Stimulated activated CD4-positive, alpha-beta T cell treated with anti-CD3 and anti-CD28 coated beads, Interleukin-1b, Interleukin-23, amount 100 ng/mL, for 24 hours (primary cell): ENCODE measurements at places on chromosomes 3 and 15.

- DNase-seq = no peak
Observed at GRCh38 chr15:38128341-38128781, 124.3 kb upstream of the SPRED1 start.

GRCh38 chr15:82105451-82106215 lies 59.8 kb upstream of the MEX3B start:
- no peak for DNase-seq

DNA sequence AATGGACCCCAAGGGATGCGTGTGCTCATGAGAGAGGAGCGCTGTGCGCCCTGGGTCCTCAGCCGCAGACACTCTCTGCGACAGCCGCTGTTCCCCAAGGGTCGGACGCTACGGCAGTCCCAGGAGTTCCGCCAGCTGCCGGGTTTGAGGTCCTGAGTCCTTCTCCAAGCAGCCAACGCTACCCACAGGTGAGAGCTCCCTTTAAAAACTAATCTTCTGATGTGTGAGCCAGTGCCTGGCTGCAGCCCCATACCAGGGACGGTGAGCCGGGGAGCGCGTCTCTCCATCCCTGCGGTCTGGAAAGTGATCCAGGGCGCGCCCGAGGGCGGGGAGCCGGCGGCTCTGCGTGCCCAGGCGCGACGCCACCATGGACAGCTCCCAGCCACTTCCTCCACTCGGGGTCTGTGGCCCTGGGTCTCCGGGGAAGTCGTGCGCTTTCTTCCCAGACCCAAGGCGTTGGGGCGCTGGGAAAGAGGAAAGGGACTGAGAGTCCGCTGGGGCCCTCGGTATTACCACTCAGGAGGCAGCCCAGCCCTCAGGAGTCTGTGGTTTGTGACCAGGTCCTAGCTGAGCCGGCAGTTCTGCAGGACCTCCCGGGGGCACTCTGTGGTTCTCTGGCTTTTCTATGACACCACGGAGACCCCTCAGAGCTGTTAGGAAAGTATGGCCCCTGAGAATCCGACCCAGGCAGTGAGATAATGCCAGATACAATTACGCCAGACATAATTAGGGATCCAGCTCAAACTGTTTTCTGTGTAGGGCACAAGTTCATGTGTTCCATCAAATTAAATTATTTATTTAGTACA lies 1.4 kb downstream of the CEMIP start:
- no peak for DNase-seq

DNA sequence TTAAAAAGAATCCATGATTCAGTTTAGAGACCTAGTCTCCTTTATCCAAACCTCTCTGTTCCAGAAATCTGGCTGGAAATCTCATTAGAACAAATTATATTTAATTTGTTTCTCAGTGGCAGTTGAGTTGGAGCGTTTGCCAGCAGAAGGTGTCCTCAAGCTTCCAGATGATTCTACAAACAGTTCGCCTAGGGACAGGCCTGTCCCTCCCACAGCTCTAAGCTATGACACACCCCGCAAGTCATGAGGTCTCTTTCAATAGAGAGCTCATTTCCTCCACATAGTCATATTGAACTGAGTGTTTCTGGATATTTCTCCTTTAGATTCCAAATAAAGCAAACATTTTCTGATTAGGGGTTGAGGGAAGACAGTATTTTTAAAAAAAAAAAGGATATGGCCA lies 230.3 kb downstream of the ATP8B4 start:
- DNase-seq = no peak

- DNase-seq = no peak
Observed at GRCh38 chr15:63323798-63324563, 46.6 kb downstream of the APH1B start.

GRCh38 chr3:64686446-64686908 lies 1.3 kb downstream of the ADAMTS9 start:
- DNase-seq = no peak

GRCh38 chr3:151443583-151443982 lies 17.3 kb downstream of the IGSF10 start:
- no peak for DNase-seq

DNA sequence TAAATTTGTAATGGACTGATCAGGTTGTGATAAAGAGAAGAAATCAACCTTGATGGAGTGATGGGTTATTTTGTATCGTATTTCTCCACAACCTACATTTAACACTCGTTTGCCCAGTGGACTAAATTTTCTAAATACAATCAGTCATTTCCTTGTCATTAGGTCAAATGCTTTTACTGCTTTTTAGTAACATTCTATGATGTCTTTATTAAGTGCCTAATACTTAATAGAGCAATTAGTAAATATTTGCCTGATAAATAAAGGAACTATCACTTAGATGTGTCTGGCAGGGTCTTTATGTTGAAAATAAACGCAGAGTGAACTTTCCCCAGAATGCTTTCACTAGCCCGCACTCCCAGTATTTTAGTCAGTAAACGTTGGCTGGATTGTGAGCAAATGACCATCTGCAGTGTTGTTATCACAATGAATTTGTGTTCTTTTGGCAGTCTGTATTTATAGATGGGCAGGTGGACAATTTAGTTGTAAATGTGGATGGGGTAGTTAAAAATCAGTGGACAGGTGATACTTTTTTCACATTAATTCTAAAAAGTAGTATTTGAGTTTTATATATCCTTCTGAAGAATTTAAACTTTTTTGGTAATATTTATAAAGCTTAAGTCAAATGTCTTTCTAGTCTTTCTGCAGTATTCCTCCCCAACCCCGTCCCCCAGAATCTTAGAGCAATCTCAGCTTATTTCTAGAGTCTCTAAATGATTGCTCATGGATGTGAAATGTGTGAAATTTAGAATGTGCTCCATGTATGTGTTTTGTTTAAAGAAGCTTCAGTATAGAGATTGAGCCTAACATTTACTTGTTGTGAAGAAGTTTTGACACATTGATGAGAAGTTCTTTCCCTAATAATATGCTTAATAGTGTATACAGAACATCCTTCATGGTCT lies 4.9 kb downstream of the USP3 start:
- no peak for DNase-seq

- no peak for DNase-seq
Observed at GRCh38 chr3:155393316-155393715, 99.8 kb upstream of the STRIT1 start.

- DNase-seq = no peak
Observed at GRCh38 chr3:109375975-109376374, 38.6 kb upstream of the DPPA4 start.

- no peak for DNase-seq
Observed at GRCh38 chr3:6416049-6416661, 444.8 kb upstream of the GRM7 start.

- no peak for DNase-seq
Observed at GRCh38 chr3:117252208-117252607, 542.6 kb downstream of the TUSC7 start.

- no peak for DNase-seq
Observed at GRCh38 chr3:111936191-111936841, 42.5 kb upstream of the ABHD10 start.

- no peak for DNase-seq
Observed at GRCh38 chr3:159263750-159264553, 462.1 kb downstream of the MFSD1 start.

DNA sequence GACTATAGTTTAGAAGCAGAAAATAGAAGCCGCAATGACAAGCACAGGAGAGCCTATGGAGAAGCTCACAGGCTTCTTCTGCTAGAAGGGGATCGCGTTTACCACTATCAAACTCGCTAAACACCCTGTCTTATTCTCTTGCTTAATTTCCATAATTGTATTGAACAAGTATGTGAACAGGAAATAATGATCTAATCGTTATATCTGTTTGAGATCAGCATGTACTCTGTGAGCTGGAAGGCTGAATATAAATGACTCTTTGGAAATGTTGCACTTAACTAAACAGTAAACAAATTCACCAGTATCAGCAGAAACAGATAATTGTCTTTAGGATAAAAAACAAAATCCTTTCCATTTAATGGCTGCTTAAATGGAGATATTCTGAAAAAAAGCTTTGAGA lies 15.0 kb downstream of the NEK10 start:
- no peak for DNase-seq

DNA sequence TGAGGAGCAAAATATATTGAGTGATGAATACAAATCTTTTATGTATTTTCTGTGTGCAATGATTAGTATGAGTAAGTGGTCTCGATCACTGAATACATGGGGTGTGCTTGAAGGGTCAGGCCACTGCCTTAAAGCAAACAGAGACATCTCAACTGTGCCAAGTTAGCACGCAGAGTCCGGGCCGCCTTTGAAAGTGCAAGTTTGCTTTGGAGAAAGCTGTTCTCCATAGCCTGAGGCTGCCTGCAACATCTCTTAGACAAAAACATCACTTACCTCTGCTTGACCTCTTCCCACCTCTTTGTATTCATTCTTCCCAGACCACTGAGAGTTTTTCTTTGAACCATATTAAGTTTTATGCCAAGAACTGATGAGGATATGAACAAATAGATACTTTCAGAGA lies 267.0 kb downstream of the ZBTB20 start:
- DNase-seq = no peak

GRCh38 chr3:63613561-63613960 lies 38.9 kb upstream of the SNTN start:
- DNase-seq = no peak

DNA sequence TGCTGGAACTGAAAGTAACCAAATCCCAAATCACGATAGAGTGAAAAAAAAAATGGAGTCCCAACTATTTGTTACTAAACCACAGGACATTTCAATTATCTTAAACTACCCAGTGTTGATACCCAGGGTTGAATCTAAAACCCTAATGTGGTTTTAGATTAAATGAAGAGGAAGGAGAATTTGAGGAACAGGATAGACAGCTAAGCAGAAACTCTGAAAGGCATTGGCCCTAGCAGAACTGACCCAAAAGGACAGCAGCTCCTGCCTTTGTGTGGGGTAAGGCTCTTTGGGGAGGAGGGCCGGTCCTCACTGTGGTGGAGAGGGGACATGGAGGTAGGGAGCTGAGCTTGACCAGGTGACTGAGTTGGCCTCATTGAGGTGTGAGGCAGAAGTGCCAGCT lies 30.7 kb upstream of the SNRK start:
- DNase-seq = no peak

DNA sequence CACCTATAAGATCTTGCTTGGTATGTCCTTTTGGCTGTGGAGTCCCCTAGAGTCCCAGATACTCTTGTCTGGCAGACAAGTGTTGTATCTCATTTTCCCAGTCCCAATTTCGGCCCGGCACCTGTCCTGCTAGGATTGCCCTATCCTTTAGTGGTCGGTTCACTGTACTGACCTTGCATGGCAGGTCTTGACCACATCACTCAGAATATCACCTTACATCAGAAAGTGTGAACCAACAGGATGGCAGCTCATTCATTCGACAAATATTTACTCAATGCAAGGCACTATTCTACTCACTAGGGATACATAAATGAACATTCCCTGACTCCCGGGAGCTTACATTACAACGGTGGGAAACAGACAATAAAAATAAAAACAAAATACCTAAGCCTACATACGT lies 5.7 kb upstream of the CCDC80 start:
- no peak for DNase-seq

- DNase-seq = no peak
Observed at GRCh38 chr3:36381311-36381956, 1.1 kb downstream of the STAC start.

GRCh38 chr3:169666076-169666375 lies 2.5 kb upstream of the MECOM start:
- DNase-seq = no peak

DNA sequence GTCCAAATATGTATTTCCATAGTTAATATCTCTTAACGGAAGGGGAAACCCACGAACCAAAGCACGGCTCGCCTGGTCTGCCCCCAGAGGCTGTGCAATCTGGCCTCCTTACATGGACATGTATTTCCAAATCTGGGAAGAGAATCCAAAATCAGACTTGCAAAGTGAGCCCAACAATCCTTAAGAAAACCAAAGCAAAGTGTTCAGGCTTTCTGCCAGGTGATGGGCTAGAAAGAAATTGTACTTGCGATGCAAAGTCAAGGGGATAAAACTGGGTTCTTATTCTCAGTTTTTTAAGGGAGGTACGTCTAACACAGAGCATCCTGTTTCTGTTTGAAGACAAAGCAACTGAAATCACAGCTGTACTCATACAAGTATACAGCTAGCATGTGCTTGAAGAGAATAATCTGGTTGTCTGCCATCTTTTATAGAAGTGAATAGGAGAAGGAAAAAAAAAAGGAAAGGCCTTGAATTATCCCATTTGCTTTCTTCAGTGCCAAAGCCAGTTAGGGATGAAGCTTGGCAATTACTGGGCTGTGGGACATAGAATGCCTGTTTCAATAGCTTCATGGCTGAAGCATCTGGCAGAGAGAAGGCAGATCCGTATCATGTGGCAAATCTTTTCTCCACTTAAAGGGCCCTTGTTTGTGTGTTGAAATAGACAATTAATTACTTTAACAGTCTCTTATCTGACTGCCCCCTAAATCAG lies 48.4 kb downstream of the LRIG1 start:
- no peak for DNase-seq

DNA sequence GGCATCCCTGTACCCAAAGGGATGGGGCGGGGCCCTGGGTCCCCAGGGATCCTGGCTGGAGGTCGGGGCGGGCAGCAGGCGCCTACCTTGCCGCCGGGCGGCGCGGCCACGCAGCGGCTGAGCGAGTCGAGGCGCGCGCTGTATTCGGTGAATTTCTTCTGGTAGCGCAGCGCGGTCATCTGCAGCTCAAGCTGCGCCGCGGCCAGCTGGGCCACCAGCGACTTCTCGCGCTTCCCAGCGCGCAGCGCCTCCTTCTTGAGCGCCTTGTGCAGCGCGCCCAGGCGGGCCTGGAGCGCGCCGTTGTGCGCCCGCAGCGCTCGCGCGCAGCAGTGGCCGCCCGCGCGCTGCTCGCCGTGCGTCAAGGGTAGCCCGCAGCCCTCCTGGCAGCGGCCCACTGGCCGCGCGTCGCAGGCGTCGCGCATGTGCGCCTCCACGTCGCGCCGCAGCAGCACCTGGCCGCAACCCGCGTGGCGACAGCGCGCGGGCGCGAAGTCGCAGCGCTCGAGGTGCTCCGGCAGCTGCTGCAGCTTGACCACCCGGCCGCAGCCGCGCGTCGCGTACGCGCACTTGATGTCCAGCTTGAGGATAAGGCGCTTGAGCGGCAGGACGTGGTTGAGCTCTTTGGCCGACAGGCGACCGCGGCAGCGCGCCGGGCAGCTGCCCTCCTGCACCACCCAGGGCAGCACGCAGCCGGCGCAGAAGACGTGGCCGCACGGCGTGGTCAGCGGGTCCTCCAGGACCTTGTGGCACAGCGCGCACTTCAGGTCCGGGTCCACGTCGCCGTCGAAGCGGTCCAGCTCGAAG lies 522 bp downstream of the PDZRN3 start:
- no peak for DNase-seq

DNA sequence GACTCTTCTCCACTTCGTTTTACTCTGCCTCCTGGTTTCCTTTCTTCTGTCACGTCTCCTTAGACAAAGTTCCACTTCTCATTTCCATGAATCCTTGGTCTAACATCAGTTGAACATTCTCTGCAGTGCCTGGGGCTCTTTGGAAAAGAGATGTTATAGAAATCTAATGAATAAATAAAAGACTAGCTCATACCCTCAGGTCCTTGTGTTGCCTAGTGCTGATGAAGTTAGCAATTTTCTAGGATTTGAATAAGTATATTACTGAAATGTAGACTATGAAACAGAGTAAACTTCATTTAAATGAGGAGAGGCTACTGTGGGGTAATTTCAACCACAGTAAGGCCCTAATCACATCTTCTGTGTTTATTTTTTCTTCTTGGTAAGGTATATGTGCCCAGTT lies 146.9 kb upstream of the CADPS start:
- no peak for DNase-seq
